ENCODE measurements at places on chromosomes 16 and 17.

GRCh38 chr17:2937331-2938003 lies 125.9 kb downstream of the OR1D5 start:
- H3K27me3 ChIP-seq, result no peaks in the 10 kb centered on the region
- H3K36me3 ChIP-seq, result no peaks in the 10 kb centered on the region
- H3K27ac ChIP-seq, result no peak overlapping the region
- no peak overlapping the region for H3K4me3 ChIP-seq

- H3K4me1 ChIP-seq, result no peaks in the 10 kb centered on the region
- H3K27ac ChIP-seq, result no peak overlapping the region
Measured at GRCh38 chr17:539766-540165, 174.9 kb downstream of the VPS53 start.

DNA sequence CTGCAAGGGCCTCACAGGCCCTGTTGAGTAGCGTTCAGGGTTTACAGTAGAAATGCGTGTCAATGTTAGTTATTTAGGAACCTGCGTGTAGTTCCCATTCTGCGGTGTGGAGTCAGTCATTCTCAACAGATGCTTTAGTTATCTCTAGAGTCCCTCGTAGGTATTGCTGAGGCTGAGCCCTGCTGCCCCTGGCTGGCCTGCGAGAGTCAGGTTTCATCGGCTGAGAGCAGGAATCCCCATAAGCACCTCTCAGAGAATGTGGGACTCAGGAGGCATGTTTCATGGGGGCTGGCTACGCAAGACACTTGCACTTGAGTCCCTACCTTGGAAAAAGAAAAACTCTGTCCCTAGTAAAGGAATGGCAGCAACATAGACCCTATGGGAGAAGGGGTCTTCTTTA lies 347.5 kb upstream of the ASIC2 start:
- H3K4me1 ChIP-seq, result no peaks in the 10 kb centered on the region
- H3K27ac ChIP-seq, result no peak overlapping the region
- no peak overlapping the region for H3K4me3 ChIP-seq
- H3K36me3 ChIP-seq, result no peaks in the 10 kb centered on the region

DNA sequence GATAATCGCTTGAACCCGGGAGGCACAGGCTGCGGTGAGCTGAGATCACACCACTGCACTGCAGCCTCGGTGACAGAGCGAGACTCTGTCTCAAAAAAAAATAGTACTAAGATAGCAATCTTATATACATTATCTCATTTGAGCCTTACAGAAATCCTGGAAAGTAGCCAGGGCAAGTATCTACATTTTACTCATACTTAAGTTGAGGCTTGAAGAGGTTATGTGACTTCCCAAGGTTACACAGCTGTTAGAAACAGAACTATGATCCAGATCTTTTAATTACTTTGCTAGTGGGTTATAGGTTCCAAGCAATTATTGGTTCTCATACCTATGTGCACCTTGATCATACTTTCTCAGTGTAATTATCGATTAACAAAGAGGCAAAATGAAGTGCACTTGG lies 15.4 kb downstream of the C17orf78 start:
- DNase-seq, result no peak
- H3K27me3 ChIP-seq, result no peaks in the 10 kb centered on the region
- no peak overlapping the region for H3K27ac ChIP-seq

DNA sequence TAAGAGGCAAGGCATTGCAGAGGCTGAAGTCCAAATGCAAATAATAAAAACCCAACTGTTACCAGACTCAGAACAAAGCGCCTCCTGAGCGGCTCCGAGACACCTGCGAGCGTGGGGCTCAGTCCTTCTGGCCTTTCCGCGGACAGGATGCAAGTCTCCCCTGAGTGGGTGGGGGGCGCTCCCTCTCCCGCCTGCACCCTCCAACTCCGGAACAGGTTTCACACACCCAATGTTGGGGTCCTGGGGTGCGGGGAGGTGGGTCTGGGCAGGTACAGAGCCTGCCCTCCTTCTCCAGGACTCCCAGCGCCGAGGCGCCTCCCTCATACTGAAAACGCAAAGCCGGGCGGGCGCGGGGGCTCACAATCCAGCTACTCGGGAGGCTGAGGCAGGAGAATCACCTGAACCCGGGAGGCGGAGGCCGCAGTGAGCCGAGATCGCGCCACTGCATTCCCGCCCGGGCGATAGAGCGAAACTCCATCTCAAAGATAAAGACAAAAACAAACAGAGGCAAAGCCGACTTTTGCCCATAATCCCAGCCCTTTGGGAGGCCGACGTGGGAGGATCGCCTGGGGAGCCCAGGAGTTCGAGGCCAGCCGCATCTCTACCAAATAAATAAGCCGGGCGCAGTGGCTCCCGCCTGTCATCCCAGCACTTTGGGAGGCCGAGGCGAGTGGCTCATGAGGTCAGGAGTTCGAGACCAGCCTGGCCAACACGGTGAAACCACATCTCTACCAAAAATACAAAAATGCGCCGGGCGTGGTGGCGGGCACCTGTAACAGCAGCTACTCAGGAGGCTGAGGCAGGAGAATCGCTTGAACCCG lies 893 bp downstream of the GINS2 start:
- H3K27me3 ChIP-seq, result no peaks in the 10 kb centered on the region
- peak overlapping the region; percentile 86 for H3K4me3 ChIP-seq
- peaks cover 11% of the 10 kb centered on the region for H3K4me1 ChIP-seq
- peak overlapping the region; percentile 88 for H3K27ac ChIP-seq

DNA sequence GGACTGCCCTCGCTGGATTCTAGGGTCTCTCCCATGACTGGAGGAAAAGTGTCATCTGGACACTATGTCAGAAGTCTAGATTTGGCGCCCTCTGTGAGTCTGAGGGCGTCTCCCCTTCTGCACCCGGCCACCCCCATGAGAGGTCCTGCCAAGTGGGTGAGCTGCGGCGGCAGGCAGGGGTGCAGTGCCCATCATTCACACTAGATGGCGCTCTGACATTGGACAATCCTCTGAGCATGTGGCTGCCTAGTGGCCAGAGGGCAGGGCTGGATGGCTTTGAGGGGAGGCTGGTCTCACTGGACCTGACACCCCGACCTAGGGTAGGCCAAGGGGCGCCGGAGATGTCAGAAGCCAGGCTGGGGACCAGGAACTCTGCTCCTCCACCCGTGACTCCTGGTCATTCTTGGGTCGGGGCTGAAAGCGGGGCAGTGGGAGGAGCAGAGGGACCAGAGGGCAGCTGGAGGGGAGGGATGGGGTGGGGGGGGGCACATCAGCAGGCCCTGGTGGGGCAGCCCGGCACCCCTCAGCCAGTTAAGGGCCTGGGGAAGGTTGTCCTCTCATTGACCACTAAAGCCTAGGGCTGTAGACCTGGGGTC lies 28.0 kb downstream of the MRM1 start:
- no peaks in the 10 kb centered on the region for H3K36me3 ChIP-seq
- 0 out of 2 replicates have a peak, but pooled peaks cover 3% of the 10 kb centered on the region for H3K4me1 ChIP-seq
- H3K4me3 ChIP-seq, result no peak overlapping the region
- H3K27ac ChIP-seq, result no peak overlapping the region

- peaks cover 12% of the 10 kb centered on the region for H3K4me1 ChIP-seq
- peak; percentile 90 for DNase-seq
- H3K27me3 ChIP-seq, result no peaks in the 10 kb centered on the region
- peak overlapping the region; percentile 21 for H3K27ac ChIP-seq
- H3K36me3 ChIP-seq, result no peaks in the 10 kb centered on the region
- H3K4me3 ChIP-seq, result no peak overlapping the region
Measured at GRCh38 chr16:73365016-73365551, 317.2 kb upstream of the ZFHX3 start.

- H3K36me3 ChIP-seq, result no peaks in the 10 kb centered on the region
- no peak for DNase-seq
- H3K4me3 ChIP-seq, result no peak overlapping the region
Measured at GRCh38 chr17:62098623-62099231, 33.6 kb upstream of the MED13 start.

DNA sequence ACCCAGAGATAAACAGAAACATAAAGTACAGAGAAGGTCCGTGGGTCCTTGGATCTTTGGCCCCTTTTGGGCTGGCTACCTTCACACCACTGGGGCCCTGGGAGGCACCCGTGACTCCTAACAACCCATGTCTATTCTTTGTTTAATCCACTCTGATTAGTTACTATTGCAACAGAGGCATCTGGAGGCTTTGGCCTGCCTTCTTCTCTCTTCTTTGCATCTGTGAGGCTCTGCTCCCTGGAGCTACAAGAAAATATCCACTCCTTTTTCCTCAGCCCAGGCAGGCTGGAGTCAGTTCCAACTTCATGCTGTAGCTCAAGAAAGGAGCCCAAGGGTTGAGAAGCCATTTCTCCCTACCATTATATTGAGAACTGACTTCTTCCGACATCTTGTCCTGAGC lies 9.5 kb upstream of the CMIP start:
- H3K4me3 ChIP-seq, result no peak overlapping the region
- H3K27me3 ChIP-seq, result no peaks in the 10 kb centered on the region
- H3K27ac ChIP-seq, result no peak overlapping the region
- no peak for DNase-seq
- H3K4me1 ChIP-seq, result 0 out of 2 replicates have a peak, but pooled peaks cover 3% of the 10 kb centered on the region

DNA sequence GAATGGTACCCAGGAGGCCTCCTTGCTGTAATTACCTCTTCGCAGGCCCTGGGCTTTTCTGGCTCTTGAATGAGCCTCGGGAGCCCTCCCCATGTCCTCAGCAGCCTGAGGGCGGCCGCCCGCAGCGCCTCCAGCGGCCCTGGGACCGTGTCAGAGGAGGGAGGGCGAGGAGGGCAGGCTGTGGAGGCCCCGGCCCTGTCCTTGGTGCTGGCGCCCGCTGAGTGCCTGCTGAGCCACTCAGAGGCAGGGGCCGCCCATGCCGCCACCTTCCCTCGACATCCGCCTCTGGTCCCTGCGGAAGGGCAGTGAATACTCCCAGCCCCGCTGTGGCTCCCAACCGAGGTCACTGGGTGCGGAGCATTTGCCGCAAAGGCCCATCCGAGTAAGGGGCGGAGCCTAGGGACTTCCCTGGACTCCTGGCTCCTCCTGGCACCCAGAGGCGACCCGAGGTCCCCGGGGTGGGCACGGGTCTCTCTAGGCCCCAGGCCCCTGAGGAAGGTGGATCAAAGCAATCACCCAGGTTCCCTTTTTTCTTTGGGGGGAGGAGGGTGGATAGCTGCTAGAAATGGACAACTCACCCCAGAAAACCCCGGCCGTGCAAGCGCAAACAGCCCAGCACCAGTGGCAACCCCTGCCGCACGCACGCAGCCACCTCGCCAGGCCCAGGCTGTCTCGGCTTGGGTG lies 2.8 kb downstream of the RBFOX3 start:
- H3K27ac ChIP-seq, result no peak overlapping the region
- H3K27me3 ChIP-seq, result peaks cover 43% of the 10 kb centered on the region
- no peak overlapping the region for H3K4me3 ChIP-seq
- H3K4me1 ChIP-seq, result no peaks in the 10 kb centered on the region
- DNase-seq, result no peak

- H3K27me3 ChIP-seq, result peaks cover 5% of the 10 kb centered on the region
- H3K4me3 ChIP-seq, result no peak overlapping the region
- no peaks in the 10 kb centered on the region for H3K4me1 ChIP-seq
- H3K36me3 ChIP-seq, result no peaks in the 10 kb centered on the region
- no peak overlapping the region for H3K27ac ChIP-seq
Measured at GRCh38 chr16:49460786-49461470, 87.3 kb downstream of the C16orf78 start.

All from SJCRH30 (cell line).